ENCODE measurements at places on chromosomes 4 and X.

DNA sequence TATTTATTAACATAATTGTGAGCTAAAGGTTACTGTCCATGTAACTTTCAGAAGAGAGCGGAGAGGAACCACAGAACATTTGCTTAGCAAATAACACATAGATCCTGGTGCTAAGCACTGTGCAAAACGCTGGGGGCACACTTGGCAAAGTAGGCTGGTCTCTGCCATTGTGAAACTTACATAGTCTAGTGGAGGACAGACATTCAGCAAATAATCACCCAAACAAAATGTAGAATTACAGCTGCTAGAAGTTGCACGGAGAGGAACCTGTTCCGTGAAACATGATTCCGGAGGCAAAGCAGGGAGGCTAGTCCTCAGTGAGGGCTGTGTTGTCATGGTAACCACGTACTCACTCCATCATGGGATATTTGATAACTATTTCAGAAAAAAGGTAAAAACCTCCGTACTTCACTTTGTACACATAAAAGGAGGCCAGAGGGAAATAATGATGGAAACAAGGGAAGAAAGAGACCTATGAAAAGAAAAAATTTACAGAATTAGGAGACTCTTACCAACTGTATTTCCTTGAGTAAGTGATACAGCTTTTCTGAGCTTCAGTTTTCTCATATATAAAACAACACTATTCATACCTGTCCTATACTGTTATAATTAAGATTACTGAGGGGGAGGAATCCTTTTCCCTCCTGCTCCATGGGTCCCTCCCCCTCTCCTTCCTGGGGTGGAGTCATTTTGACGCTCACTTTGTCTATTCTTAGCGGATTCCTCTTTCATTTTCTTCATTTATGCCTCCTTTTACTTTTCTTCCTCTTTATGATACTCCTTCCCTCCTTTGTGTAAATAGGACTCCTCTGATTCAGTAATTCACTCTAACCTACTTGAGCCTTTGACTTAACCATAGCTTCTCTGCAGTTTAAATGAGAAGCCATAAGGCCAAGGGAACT lies 825 bp upstream of the RASGEF1B start:
- DNase-seq: no peak

GRCh38 chr4:74125029-74125428 lies 26.0 kb upstream of the CXCL2 start:
- no peak for DNase-seq

DNA sequence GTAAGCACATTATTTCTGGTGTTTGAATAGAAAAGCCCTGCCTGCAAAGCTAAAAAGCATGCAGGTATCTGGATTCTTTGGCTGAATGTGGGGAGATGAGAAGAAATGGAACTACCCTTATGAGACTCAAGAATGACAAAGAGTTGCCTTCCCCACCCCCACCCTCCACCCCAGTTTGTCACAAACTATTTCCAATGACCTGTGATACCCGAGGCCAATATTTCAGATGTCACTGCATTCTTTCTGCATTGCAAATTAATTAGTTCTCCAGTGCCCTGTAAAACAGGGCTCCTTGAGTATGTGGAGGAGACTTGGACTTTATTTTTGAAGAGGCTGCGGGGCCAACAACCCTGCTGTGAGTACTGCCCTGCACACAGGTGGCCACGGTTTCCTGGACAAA lies 116.4 kb downstream of the ZNF827 start:
- DNase-seq: no peak

GRCh38 chr4:5553801-5554200 lies 154.6 kb downstream of the EVC2 start:
- DNase-seq: no peak

- DNase-seq: no peak
These were observed 743.5 kb upstream of the MAGEB2 start for GRCh38 chrX:29471829-29472228.

GRCh38 chr4:790466-790820 lies 35.5 kb downstream of the CPLX1 start:
- no peak for DNase-seq

DNA sequence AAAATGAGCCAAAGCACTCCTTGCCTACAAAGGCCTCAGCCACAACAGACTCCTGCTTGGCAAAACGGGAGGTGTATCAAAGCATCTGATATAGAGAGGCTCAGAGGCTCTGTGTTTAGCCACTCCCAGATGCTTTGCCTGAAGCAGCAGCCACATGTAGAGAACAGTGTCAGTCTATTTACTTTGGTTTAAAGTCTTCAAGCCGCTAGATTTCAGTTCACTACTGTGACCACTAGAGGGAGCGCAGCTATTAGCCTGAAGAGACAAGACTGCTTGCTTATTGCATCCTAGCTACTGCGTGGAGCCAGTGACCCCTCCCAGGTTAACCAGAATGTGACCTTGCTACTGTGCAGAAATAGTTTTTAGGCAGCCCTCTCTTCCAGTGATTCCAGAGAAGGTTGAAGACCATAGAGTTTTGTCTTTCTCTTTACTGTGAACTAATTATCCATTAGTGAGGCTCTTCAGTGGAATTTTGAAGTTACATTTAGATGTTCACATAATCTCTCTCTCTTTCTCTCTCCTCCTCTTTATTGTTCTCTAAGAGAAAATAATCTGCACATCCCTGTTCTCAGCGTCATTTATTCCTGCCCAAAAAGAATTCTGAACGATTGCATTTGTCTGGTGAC lies 39.3 kb downstream of the BMP3 start:
- DNase-seq: peak; percentile 23

DNA sequence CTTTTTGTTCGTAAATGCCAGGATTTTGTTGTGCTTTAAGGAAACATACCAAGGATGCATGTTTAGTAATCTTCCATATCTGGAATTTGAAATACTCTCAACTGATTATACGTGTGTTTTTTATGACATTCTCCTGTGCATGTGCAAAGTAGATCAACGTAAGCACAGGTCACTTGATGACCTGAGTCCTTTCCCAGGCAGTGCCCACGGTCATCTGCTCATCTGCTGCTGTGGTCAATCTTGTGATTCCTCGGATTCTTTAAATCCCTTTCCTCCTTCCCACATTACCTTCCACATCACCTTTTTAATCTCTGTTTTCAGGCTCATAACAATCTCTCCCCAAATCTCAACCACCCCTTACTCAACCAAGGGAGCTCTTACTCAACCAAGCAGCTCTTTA lies 104.1 kb downstream of the RASL11B start:
- no peak for DNase-seq

DNA sequence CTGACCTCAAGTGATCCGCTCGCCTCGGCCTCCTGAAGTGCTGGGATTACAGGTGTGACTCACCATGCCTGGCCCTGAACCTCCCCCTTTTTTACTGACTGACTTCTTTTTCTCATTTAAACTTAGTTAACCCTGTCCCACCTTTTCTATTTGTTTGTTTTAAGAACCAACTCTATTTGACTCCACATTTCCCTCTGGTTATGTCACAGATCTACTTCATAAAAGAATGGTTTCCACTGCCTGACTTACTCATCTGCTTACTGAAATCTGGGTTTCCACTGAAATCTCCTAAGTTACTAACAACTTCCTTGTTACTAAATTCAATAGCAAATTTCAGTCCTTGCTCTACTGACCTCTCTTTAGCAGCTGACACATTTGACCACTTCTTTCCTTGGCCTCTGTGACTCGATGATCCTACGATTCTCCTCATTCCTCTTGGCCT lies 28.0 kb upstream of the NSUN7 start:
- DNase-seq: no peak

GRCh38 chrX:29666366-29666765 lies 549.0 kb upstream of the MAGEB2 start:
- no peak for DNase-seq

GRCh38 chrX:154358011-154358410 lies 16.4 kb downstream of the FLNA start:
- no peak for DNase-seq

- peak; percentile 50 for DNase-seq
These were observed 19.9 kb upstream of the MXD4 start for GRCh38 chr4:2281575-2282343.

- DNase-seq: no peak
These were observed 86.1 kb downstream of the ADRA2C start for GRCh38 chr4:3852309-3852708.

DNA sequence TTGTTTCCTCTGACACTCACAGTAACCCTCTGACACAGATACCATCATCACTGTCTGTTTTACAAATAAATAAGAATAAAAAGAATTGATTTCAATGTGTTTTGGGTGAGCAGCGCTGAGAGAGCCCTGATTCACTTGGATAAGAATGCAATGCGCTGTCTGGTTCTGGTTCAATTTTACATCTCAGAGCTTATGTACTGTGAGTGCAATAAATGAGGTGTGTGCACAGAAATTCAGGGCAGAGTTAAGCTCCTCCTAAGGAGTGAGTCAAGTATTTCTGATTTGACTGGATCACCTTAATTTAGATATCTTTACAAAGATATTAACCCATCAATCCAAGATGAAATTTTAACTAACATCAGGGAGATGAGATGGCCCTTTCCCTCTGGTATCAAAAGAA lies 11.2 kb downstream of the FAM9C start:
- no peak for DNase-seq

- no peak for DNase-seq
These were observed 58.9 kb upstream of the SPANXB1 start for GRCh38 chrX:140943513-140943912.

- DNase-seq: no peak
These were observed 33.6 kb downstream of the KDM6A start for GRCh38 chrX:44906542-44906941.

DNA sequence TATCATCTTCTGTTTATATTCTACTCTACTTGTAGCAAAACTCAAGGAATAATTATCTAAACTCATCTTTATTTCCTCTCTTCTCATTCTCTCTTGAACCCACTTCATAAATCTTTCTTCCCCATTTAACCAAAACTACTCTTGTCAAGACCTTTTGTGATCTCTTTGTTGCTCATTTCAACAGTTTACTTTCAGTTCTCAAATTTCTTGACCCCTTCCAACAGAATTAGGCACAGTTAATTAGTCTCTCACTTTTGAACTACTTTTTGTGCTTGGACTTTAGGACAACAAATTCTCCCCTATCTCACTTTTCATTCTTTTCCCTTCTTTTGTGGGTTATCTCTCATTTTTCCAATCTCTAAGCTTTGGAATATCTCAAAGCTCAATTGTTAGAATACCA lies 27.4 kb upstream of the CAMK2D start:
- no peak for DNase-seq

DNA sequence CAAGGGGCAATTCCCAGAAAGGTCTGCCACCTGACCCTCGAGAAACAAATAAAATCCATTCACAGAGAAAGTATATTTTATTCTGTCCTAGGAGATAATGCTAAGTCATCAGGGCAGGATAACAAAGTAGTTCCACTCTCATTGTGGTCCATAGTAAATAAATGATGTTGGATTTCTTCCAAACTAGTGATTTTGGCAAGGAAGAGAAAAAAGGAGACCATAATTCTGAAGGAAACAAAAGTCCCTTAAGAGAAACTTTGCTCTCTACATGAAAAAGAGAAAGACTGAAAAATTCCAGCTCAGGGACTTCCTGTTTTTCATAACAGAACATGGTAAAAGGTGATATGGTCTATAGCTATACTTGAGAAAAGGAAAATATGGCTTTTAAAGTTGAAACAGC lies 71.5 kb upstream of the DDX60 start:
- no peak for DNase-seq

- DNase-seq: no peak
These were observed 12.8 kb downstream of the ZFP42 start for GRCh38 chr4:188008377-188008776.

GRCh38 chr4:55014876-55015275 lies 110.5 kb downstream of the KDR start:
- no peak for DNase-seq

DNA sequence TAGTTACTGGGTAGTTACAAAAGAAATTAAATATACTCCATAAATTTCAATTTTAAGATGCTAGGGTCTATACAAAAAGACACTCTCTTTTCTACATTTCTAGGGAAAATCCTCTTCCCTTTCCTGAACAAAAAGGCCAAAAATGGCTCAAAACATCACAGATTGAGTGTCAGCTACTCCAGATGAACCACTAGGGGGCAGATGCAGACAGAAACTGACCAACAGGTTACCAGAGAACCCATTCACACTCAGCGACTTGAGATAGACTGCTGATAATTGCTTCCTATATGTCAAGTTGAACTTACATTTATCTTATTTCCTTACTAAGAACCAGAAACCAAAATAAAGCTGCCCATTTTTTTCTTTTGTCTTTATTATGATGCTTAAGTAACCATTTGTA lies 83.4 kb upstream of the MID1IP1 start:
- no peak for DNase-seq

DNA sequence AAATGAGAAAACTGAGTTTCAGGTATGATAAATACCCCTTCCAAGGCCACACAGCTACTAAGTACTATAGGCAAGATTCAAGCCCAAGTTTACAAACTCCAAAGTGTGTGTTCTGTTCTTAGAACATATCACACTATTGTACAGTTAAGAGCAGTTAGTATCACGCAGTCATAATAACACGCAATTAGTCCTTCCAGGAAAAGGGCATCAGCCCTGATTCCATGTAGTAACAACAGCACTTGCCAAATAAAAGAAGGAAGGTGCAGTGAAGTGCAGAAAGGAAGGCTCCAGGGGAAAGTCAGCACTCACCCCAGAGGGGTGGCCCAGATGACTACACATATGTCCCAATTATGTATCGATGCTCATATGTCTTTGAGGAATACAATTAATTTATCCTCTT lies 4.4 kb downstream of the TASL start:
- no peak for DNase-seq

DNA sequence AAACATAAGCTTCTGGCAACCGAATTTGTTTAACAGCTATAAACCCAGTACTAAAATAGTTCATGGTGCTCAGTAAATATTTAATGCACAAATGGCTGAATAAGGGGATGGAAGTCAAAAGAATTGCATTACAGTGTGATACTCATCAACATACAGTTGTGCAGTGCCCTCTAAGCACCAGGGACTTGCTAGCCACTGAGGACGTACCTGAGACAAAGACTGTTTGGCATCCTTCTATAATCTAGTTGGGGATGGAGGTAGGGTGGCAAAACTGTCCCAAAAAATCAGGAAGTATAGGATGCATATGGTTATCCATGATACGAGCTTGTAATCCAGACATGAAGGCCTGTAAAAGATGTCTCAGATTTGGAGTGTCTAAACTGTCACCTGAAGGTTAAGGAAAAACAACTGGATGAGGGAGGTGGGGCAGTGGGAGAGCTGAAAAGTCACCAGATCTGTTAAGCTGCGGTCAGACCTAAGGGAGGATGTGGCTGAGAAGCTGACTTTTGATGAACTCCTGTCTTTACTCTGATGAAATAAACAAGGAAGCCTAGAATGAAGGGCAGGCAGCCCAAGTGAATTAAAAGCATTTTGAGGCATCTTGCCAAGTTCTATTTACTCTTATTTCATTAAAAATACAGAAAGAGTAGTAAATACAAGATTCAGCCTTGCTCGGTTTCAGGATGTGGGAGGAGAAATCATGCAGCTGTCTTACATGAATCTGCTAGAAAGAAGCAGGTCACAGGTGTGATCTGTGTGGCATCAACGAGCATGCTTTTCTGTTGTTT lies 12.0 kb upstream of the CD38 start:
- no peak for DNase-seq

DNA sequence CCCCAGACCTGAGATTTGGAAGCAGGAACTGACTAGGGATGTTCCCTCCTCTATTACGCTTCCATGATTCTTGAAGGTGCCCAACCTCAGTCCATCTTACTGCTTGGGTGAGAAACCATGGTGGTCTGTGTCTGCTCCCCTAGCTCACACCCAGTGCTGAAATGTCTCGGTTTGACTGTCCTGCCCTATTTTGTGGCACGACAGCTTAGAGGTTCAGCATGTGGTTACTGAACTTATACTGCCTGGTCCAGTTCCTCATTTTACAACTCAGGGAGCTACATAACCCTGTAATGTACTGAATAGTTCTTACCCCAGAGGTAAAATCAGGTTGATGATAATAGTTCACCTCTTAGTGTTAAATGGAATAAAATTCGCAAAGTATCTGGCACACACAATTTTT lies 203.1 kb downstream of the RBM46 start:
- no peak for DNase-seq

Data from stimulated activated CD8-positive, alpha-beta memory T cell treated with anti-CD3 and anti-CD28 coated beads, Interleukin-4, amount 100 ng/mL, for 1 hour (primary cell).